ENCODE measurements at places on chromosomes 2 and 18. TPM values are rescaled to one million over a fixed set of nuclear protein-coding genes. Genes with fewer than 3 reads are reported as not detected.

Gene COBLL1
- total RNA-seq: 14.6 TPM

Gene ZNF385B
- total RNA-seq: not detected

Gene UGT1A10
- total RNA-seq: not detected

Gene GAL3ST2
- total RNA-seq: not detected

Gene GRHL1
- total RNA-seq: 33.9 TPM
